ENCODE measurements at places on chromosomes 6 and 20.

- peak; percentile 80 for DNase-seq
Observed at GRCh38 chr20:53547664-53548239, 45.9 kb downstream of the ZNF217 start.

DNA sequence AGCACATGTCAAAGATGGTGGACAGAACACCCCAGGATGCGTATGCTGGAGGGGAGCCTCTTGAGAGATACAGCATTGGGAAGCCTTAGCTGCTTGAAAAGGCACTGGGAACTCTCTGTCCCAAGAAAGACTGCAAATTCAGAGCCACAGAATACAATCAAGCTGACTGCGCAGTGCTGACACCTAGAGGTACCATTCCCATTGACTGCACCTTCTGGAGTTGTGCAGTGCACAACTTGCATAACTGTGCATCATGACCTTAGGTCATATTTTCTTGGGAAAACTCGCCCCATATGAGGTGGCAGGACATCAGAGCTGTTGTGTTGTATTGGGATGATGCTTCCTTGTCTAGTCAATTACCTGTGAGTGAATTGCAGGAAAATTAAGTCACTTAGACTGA, 646.5 kb upstream of the NOX3 start:
- DNase-seq, result peak; percentile 7

GRCh38 chr20:21981179-21981578, 275.7 kb downstream of the PAX1 start:
- DNase-seq, result no peak

DNA sequence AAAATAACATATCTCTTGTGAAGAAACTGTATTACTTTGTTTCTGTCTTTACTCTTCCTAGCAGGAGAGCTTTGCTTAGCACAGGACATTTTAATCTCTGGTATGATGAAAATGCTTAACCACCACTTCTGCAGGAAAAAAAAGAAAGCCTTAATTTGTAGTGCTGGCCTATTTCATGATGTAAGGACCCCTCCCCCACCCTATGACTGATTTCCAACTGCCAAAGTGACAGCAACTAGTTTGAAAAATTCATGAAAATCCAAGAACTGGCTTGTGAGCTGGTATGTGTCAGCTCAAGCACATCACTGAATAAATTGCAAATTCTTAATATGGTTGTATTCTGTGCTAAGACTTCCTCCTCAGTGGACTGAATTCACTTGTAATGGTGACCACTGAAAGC, 125.3 kb downstream of the REV3L start:
- DNase-seq, result no peak

DNA sequence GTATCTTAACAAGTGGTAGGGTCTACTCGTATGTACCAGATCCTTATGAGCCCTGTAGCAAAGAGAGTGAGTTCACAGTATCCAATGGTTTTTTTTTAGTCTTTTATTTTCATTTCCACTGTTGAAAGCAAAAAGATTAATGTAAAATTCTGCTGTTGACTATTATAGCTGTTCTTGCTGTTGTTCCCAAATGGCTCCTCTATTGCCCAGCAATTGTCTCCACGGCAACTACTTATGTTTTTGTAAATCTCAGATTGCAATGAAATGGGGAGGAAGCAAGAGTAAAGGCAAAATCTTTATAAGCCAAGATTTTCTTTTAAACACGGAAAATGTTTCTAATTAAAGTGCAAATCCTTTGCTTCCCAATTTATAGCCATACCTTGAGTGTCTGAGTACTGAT, 406.1 kb downstream of the EPM2A start:
- DNase-seq, result no peak

- no peak for DNase-seq
Observed at GRCh38 chr6:165092881-165093595, 216.4 kb downstream of the C6orf118 start.

DNA sequence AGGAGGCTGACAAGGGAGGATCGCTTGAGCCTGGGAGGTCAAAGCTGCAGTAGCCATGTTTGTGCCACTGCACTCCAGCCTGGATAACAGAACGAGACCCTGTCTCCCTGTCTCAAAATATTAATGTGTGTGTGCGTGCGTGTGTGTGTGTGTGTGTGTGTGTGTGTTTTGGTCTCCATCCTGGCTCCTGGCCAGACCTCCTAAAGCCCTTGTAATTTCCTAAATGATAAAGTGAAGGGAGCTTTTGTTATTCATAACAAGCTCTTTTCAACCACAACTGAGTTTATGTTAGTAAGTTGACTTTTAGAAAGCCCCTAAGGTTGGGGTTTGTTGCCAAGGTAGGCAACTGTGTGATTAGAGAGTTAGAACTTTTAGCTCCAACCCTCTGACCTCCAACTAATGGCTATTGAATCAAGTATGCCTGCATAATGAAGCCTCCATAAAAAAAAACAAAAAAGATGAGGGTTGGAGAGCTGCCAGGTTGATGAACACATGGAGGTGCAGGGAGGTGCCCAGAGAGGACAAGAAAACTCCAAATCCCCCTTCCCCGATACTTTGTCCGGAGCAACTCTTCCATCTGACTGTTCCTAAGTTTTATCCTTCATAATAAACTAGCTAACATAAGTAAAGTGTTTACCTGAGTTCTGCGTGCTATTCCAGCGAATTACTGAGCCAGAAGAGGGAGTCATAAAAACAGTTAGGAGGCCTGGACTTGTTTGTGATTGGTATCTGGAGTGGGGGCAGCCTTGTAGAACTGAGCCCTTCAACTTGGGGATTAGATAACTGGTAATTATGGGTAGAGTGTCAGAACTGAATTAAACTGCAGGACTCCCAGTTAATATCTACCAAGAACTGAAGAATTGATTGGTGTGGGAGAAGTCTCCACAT, 5.3 kb upstream of the AIF1 start:
- DNase-seq, result peak; percentile 71
